ENCODE measurements at places on chromosomes 6 and 20.

DNA sequence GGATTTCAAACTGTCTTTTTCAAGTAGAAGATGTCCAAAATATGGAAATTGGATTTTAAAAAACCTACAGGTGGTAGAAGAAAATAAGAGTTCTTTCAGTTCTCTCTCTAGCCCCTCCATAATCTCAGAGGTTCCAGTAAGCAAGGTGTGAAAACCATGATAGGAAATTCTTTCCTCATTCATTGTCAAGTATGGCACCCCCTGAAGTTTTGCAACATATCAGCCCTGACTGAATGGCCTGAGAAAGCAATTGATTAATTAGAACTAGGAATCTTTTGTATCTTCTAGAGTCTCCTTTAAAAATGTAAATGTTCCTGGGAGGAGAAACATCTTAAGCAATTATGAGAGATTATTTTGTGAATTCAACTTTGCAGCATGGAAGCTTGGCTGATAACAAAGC lies 198.7 kb upstream of the STXBP5 start:
- H3K4me1 ChIP-seq = peaks cover 4% of the 10 kb centered on the region
- ATAC-seq = no peak
- no peak overlapping the region for H3K27ac ChIP-seq
- H3K27me3 ChIP-seq = peaks cover 8% of the 10 kb centered on the region
- H3K4me3 ChIP-seq = no peak overlapping the region

DNA sequence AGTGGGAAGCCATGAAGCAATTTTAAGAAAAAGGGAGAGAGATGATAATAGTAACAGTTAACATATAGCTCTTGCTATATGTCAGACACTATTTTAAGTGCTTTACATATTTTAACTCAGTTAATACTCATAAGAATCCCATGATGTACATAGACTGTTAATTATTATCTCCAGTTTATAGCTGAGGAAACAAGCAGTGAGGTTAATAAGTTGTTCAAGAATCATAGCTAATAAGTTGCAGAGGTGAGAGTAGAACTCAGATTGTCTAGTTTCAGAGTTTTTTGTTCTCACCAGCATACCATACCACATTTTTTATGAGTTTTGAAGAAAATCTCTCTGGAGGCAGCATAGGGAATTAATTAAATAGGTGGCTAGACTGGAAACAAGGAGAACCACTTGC lies 144.6 kb upstream of the MMS22L start:
- H3K36me3 ChIP-seq = no peaks in the 10 kb centered on the region
- no peak overlapping the region for H3K27ac ChIP-seq
- H3K4me1 ChIP-seq = no peaks in the 10 kb centered on the region
- H3K27me3 ChIP-seq = peaks cover 19% of the 10 kb centered on the region

DNA sequence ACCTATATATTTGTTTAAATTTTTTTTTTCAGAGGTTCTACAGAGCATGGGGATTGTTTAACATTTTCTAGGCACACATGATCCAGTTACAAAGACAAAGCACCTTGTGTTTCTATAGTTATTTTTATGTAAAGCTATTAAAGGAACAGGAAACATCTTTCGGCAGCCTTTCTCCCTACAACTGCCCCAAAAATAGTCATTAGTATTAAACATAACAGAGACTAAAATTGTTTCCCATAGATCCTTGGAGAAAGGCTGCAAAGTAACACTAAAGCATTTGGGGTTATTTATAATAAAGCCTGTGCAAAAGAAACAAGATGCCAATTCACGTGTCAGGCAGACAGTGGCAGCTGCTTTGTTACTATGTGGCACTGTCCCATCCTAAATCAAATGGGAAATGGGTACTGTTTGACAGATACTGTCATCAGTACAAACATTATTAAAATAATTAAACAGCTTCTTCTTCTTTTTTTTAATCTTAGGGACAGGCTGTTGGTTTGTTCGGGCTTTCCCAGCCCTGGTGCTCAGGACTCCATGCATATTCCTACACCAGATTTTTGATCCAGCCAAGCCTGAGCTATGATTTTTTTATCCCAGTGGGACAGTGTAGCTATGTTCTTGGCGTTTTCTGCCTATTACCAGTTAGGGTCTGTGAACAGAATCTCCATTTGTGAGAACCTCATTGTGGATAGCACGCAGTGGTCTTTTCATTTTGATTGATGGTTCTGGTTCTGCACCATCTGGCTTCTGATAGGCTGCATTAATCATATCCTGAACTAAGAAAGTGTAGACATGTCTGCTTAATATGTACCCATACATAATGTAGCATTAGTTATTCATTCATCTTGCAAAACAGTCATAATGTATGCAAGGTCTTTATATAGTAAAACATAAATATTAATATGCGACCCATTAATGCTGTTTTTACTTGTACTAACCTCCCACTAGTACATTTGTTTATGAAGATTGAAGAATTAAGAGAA lies 460.4 kb upstream of the SOX4 start:
- no peaks in the 10 kb centered on the region for H3K36me3 ChIP-seq
- ATAC-seq = no peak
- no peaks in the 10 kb centered on the region for H3K27me3 ChIP-seq
- no peak overlapping the region for H3K27ac ChIP-seq

- H3K27ac ChIP-seq = no peak overlapping the region
- H3K4me1 ChIP-seq = no peaks in the 10 kb centered on the region
- no peak for ATAC-seq
- no peaks in the 10 kb centered on the region for H3K36me3 ChIP-seq
- H3K4me3 ChIP-seq = no peak overlapping the region
These were observed 103.8 kb downstream of the NRSN1 start for GRCh38 chr6:24229696-24230405.

GRCh38 chr6:6972456-6972855 lies 135.3 kb upstream of the RREB1 start:
- ATAC-seq = no peak
- H3K4me1 ChIP-seq = no peaks in the 10 kb centered on the region
- no peaks in the 10 kb centered on the region for H3K36me3 ChIP-seq

Measured in activated T-helper 17 cell treated with anti-CD3 and anti-CD28 coated beads, Interleukin-2, amount 50 U/mL, for 72 hours (primary cell).